ENCODE measurements at places on chromosomes 4 and X.

- DNase-seq: no peak
Measured at GRCh38 chr4:82584931-82585330, 23.1 kb upstream of the TMEM150C start.

- DNase-seq: no peak
Measured at GRCh38 chr4:3231471-3231870, 17.5 kb upstream of the MSANTD1 start.

- no peak for DNase-seq
Measured at GRCh38 chrX:16963216-16963615, 16.8 kb downstream of the REPS2 start.

GRCh38 chrX:120752431-120753082 is 122.7 kb upstream of the C1GALT1C1 start:
- DNase-seq: no peak

DNA sequence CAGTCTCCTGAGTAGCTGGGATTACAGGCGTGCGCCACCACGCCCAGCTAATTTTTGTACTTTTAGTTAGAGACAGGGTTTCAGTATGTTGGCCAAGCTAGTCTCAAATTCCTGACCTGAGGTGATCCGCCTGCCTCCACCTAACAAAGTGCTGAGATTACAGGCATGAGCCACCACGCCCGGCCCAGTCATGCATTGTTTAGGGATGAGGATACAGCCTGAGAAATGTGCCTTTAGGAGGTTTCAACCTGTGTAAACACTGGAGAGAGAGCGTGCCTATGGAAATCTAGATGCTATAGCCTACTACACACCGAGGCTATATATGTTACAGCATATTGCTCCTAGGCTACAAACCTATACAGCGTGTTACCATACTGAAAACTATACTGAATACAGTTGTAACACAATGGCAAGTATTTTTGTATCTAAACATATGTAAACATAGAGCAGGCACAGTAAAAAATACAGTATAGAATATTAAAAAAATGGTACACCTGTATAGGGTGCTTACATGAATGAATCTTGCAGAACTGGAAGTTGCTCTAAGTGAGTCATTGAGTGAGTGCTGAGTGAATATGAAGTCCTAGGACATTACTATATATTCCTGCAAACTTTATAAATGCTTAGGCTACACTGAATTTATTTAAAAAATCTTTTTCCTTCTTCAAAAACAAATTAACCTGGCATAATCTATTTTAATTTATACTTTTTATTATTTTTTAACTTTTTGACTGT is 588.2 kb upstream of the ADGRL3 start:
- DNase-seq: no peak

- DNase-seq: peak; percentile 41
Measured at GRCh38 chrX:72131317-72132294, at the start of gene RTL5. Gene RTL5 (minus strand): TSS chrX:72131915.

- no peak for DNase-seq
Measured at GRCh38 chr4:27019766-27020165, 159.1 kb downstream of the STIM2 start.

DNA sequence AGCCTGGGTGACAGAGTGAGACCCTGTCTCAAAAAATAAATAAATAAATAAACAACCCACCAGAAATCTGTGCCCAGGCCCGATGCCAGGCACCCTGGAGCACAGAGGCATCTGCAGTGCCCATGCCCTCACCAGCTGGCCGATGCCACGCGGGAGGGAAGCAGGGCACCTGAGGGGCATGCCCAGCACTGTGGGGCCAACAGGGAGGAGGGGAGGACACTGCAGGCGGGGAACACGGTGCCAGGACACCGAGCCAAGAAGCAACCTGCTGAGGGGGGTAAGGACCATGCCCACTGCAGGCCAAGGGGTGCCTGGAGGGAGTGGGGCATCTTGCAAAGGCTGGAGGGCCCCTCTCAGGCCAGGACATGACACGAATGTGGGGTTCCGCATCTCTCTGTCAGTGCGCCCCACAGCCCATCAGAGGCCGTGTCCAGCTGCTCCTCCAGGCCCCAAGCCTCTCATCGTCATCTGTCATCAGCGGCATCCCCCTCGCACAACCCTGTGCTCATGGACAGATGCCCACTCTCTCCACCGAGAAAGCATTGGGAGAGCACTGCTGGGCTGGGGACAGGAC is 13.3 kb upstream of the DUSP9 start:
- DNase-seq: no peak

GRCh38 chrX:123731258-123731986 is 1.4 kb downstream of the THOC2 start:
- DNase-seq: no peak

GRCh38 chrX:9163214-9163709 is 129.3 kb upstream of the FAM9B start:
- DNase-seq: no peak

DNA sequence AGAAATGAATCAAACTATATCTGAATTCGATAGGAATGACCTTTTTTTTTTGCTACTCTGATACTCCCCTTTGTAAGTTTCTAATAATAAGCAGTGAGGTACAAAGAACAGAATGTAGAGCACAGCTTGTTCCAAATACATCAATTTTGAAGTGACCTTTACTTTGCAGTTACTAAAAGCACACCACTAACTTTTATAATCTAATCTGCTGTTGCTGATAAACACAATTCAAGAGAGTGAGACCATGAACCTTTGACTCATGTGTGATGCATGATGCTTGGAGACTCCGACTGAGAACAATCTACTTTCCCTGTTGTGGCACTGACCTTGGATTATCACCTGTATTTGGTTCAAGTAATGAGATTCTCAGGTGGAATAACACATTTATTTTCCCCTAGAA is 91.6 kb upstream of the GNPDA2 start:
- no peak for DNase-seq

- DNase-seq: no peak
Measured at GRCh38 chr4:38082424-38083385, 122.5 kb downstream of the PTTG2 start.

DNA sequence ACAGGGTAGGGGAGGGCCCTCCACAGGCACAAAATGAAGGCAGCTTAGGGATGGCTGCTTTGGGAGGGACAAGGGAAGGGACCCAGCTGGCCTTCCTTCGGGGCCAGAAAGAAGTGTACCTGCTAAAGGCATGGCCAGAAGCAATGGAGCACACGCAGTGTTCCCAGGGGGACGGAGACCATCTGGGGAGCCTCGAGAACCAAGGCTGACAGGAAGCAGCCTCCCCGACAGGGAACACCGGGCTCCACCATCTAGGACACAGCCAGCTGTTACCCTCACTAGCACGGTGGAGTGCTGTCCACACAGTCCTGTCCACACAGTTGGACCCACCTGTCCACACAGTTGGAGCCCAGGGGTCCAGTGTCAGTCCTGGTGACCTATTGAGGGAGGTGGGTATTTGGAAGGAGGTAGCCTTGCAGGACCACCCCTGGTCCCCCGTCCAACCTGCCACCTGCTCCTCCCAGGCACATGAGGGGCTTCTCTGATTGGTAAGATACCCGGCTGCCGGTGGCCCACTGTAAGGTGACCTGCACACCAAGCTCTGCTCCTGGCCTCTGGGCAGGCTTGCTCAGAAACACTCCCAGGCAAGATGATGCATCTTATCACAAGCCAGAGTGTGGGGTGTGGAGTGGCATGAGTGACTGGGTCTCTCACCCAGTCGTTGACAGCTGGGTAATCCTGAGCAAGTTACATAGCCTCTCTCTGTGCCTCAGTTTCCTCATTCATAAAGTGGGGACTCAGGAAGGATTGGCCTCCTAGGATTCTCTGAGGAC is 20.5 kb upstream of the AFAP1 start:
- DNase-seq: no peak

- DNase-seq: no peak
Measured at GRCh38 chr4:7753271-7753670, 186.4 kb downstream of the AFAP1 start.

- no peak for DNase-seq
Measured at GRCh38 chr4:155339588-155339987, 37.2 kb downstream of the MAP9 start.

GRCh38 chr4:7241597-7242125 is 49.3 kb downstream of the SORCS2 start:
- no peak for DNase-seq

GRCh38 chr4:142064181-142064580 is 427.8 kb downstream of the IL15 start:
- no peak for DNase-seq

- no peak for DNase-seq
Measured at GRCh38 chr4:74450298-74450683, 5.4 kb downstream of the AREG start.

- no peak for DNase-seq
Measured at GRCh38 chr4:2058264-2059045, 672 bp upstream of the NAT8L start.

DNA sequence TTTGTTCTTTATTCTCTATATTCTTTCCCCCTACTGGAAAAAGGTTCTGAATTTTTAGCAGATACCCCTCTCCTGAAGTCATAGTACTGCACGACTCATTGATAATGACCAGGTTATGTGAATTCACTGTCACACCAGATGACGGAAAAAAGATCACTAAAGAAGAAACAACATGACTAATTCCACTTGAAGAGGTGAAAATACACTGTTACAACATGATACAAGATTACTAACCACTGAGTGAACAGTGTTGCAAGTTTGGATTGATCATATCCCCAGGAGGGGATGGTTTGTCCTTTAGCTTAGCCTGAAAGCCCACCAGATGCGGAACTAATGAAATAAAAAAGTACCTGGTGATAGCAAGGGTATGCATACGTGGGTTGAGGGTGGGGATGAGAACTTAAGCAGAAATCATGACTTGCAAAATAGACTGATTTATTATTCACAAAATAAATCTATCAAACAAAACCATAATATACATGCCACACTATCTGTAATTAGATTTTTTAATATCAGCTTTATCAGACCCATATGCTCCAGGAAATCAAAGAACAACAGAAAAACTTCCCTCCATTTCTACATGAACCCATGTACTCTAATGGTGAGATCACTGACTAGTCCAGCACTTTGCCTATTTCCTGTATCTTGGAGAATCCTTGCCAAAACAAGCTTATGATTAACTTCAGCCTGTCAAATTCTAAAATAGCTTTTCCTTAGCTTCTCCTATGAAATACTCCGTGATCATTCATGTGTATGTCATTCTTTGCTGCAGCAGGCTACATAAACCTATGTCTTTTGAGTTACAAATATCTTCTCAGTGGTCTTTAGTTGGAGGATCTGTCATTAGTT is 257.4 kb upstream of the AGA start:
- DNase-seq: no peak

Data from substantia nigra (tissue), 51 donors.